NCI-H510A (cell line): ENCODE measurements at places on chromosomes 5 and 9.

GRCh38 chr5:140802781-140803271 lies 2.0 kb downstream of the PCDHA3 start:
- DNase-seq, result no peak

DNA sequence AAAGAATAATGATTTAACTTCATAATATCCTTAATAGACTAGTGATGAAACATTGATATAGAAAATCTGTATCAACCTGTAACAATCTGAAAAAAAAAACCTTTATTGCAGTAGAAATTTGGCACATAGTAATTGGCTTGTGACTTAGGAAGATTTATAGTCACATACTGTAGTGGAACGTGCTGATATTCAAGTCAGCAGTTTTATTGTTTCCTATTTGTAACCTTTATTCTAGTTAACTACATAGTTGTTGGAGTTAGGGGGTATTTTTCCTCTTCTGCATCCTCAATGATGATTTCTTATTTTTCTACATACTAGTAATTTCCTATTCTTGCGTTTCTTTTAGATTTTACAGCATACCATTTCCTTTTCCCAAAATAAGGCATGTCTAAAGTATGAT lies 14.5 kb upstream of the LRRC70 start:
- no peak for DNase-seq

DNA sequence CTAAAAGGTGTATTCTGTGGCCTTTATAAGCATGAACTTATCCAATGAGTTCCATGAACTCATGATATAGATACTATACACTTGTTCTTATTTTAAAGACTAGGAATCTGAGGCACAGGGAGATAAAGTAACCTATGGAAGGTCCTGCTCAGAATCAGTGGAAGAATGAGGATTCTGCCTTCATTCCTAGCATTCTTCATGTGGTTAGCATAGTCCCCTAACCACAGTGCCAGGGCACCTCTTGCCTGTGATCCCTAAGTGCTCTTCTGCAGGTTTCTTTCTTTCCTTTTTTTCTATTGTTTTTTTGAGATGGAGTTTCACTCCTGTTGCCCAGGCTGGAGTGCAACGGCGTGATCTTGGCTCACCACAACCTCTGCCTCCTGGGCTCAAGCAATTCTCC lies 174.1 kb downstream of the C9orf152 start:
- DNase-seq, result no peak

DNA sequence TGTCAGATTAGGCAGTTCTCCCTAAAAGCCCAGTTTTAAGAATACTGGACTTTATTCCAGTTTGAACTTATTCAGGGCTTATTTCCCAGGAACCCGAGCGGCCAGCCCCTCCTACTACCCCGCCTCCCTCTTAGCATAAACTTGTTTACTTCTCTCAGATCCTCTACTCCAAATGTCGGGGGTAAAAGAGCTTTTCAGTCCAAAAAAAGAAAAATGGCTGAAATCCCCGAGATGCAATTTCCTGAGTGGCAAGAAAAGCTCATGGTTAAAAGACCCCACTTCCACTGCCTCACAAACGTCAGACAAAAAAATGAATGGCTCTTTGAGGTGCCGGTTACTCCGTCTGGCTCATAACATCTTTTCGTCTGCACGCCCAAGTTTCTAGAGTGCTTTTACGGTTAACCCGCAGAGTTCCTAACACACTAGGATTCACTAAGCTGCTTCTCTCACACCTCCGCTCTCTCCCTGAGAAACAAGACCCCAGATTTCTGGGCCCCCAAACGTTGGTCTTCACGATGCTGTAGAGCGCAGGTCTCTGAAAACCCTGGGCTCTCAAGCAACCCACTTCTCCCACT lies 402 bp downstream of the BRD8 start:
- no peak for DNase-seq

DNA sequence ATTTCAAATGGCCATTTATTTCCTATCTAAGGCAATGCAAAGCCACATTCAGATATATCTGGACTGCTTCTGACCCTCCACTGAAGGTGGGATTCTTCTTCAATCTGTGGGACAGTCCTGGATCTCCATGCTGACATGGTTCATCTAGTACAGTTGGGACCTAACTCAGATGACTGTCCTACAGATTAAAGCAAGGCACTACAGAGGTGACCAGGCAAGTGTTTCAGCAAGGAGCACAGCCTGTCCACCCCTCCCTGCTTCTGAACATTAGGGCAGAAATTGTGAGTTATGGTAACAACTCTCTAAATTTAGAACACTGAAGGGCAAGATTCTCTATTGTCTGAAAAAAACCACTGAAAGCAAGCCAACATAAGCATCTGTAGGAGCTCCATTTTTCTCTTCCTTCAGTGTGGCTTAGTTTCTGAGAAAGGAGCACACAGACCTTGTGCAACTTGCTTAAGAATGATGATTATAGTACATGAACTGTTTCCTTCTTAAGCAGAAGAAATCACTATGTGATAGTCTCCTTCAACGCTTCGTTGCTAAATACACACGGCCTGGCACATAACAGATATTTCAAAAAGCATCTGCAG lies 62.9 kb upstream of the BARX1 start:
- DNase-seq, result no peak
